A549 treated with Hydrocortisone at 1 μM for 4 hours (cell line): ENCODE measurements at places on chromosomes 1 and 21. TPM values are rescaled to one million over a fixed set of nuclear protein-coding genes. Genes with fewer than 3 reads are reported as not detected.

PRAMEF10 gene
- not detected in 5 replicates for total RNA-seq

SLC5A9 gene
- total RNA-seq: 0.03 to 0.15 TPM (median 0.09 TPM) in 4 of 5 replicates, not detected in the other

RGS7 gene
- 0.05 to 0.10 TPM (median 0.05 TPM) in 3 of 5 replicates, not detected in the others for total RNA-seq

B3GALT5 gene
- 0.13 to 0.20 TPM (median 0.13 TPM) in 5 replicates for total RNA-seq

FCMR gene
- total RNA-seq: 3.4 to 7.7 TPM (median 5.1 TPM) in 5 replicates

CCDC30 gene
- 0.53 to 1.2 TPM (median 0.76 TPM) in 5 replicates for total RNA-seq

PLEKHA6 gene
- total RNA-seq: 26.4 to 36.3 TPM (median 33.2 TPM) in 5 replicates
